Activated T-helper 2 cell treated with anti-CD3 and anti-CD28 coated beads, Interferon-gamma antibody, Interleukin-2, Interleukin-4, amounts not matched to agents 10 μg/mL and 5 μg/mL and 100 μg/mL, durations not matched to agents 14 hours and 24 hours and 36 hours (primary cell): ENCODE measurements at places on chromosomes 2 and 18. TPM values are rescaled to one million over a fixed set of nuclear protein-coding genes. Genes with fewer than 3 reads are reported as not detected.

Gene ST6GAL2
- total RNA-seq, result not detected in 2 replicates

Gene INPP1
- 12.8 and 13.6 TPM in 2 replicates for total RNA-seq

Gene PLEKHA3
- total RNA-seq, result 28.7 and 29.3 TPM in 2 replicates

Gene ALK
- not detected in 2 replicates for total RNA-seq

Gene PID1
- not detected in 2 replicates for total RNA-seq
